ENCODE measurements at places on chromosomes 4 and X.

GRCh38 chrX:132488180-132488705 is 595 bp downstream of the MBNL3 start:
- DNase-seq, result no peak

DNA sequence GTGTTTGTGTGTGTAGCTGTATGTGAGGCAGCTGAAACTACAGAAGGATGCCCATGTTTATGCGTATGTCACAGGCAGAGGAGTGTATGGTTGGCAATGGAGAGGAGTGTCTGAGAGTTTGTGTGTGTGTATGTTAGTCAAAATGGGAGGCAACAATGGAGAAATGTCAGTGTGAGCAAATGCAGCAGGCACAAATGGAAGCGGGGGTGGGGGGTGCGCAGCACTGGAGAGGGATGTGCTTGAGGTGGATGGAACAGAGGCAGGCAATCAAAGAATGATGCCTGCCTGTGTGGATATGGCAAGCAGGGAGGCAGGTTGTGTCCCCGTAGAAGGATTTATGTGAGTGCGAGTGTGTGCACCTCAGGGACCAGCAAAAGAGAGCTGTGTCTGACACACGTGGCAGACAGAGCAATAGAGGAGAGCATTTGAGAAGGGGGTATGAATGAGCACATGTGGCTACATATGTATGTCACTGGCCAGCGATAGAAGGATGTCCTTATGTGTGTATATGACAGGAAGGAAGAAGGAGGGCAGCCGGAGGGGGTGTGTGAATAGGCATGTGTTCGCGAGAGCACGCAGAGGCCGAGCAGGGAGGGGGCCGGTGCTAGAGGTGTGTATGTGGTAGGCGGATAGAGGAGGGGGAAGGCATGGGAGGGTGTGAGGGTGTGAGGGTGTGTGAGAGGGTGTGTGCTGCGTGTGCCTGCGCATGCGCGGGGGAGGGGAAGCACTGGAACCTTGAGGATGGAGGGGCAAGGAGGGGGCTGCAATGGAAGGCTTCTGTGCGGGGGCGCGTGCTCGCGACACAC is 1.1 kb downstream of the PJA1 start:
- peak; percentile 50 for DNase-seq

DNA sequence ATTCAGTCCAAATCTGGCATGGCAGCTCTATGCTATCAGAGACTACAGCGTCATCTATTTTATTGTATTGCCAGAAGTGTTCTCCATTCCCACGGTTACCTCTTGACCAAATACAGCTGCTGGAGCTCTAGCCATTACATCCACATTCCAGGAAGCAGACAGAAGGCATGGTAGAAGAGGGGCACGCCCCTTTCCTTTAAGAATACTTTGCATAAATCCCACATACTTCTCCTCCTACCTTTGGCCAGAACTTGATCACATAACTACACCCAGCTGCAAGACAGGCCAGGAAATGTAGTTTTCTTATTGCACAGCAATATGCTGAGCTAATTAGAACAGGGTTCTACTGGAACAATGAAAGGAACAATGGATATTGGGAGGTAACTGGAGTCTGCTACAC is 14.9 kb downstream of the SLC9A7 start:
- DNase-seq, result no peak

DNA sequence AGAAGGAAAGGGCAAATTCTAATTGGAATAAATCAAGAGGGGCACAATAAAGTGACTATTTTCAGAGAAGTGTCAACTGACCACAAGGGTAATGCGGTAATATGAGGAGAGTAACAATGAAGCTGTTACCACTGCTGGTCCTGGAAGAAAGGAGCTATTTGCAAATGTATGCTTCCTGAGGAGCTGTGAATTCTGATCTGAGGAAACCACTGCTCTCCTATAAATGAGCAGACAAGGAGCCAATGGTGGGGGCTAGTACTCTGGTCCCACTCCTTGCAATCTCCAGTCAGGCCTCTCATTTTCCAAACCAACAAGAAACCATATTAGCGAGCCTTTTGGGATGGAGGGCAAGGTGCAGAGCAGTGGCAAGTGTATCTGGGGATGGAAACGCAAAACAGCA is 770.2 kb downstream of the FSTL5 start:
- DNase-seq, result no peak

- no peak for DNase-seq
These were observed 307 bp downstream of the ATG4A start for GRCh38 chrX:108091878-108092291.

- DNase-seq, result no peak
These were observed 12.0 kb downstream of the TMEM187 start for GRCh38 chrX:153984351-153985178.

- no peak for DNase-seq
These were observed 141.0 kb downstream of the PJA1 start for GRCh38 chrX:69024161-69024736.

DNA sequence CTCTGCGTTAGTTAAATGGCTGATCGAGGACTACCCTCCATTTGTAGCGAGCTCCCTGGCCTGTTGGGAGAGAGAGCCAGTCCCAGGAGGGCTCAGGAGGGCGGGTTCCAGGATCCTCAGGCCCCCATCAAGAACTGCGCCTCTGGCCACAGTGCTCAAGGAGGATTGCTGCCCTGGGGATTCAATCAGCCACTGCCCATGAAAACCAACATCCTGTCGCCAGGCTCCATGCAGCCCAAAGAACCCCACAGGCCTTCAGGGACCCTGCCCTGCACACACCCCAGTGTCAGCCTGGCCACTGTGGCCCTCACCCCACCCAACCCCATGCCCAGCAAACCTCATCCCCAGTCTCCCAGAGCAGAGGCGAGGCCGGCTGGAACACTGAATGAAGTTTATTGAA is 4.3 kb downstream of the PNMA6F start:
- DNase-seq, result no peak

- no peak for DNase-seq
These were observed 20.6 kb downstream of the LYAR start for GRCh38 chr4:4269331-4269731.

- DNase-seq, result no peak
These were observed 42.5 kb downstream of the LAMP2 start for GRCh38 chrX:120426599-120426998.

- DNase-seq, result no peak
These were observed 100.4 kb downstream of the QRFPR start for GRCh38 chr4:121280425-121280824.

DNA sequence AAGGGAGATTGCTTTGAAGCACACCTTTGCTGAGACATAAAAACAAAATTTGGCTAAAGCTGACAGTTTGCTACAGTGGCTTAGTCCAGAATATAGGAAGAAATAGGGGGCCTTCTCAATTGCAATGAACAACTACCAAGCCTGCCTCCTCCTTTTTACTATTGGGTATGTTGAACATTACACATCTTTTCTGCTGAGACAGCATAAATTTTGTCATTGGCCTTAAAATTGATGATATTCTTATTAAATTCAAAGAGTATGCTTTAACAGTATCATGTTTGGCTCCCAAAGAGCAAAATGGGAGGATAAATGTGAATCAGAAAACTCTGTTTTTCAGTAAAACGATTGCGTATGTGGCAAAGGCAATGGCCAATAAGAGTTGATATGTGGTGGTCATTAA is 721.9 kb upstream of the IGFBP7 start:
- DNase-seq, result no peak

DNA sequence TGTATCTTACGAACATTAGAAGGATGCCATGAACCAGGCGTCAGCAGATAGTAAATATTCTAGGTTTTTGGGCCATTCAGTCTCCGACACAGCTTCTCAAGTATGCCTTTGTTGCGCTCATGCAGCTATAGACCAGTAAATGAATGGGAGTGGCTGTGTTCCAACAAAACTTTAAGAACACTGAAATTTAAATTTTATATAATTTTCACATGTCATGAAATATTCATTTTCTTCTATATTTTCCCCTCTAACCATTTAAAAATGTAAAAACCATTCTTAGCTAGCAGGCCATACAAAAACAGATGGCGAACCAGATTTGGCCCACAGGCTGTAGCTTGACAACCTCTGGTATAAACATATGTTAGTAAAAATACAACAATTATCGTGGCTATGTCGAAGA is 151.8 kb upstream of the KIT start:
- DNase-seq, result no peak

GRCh38 chr4:114986133-114986532 is 127.3 kb downstream of the NDST4 start:
- no peak for DNase-seq

DNA sequence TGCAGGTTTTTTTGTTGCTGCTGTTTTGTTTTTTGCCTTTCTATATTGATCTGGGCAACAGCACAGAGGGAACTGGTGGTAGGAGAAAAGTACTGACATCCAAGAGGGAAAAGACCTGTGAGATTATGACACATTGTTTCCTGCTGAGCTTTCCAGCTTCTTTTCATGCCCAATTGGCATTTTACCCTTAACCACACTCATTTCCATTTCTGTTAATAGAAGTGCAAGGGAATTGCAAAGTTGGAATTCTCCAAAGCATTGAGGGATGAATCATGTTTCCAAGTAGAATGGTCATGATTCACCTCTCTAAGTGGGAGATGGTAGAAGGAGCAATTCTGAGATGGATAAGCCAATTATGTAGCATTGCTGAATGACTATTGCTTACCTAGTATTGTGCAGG is 161.5 kb downstream of the PPARGC1A start:
- no peak for DNase-seq

GRCh38 chrX:130594453-130594916 is 192.7 kb downstream of the RBMX2 start:
- peak; percentile 2 for DNase-seq

DNA sequence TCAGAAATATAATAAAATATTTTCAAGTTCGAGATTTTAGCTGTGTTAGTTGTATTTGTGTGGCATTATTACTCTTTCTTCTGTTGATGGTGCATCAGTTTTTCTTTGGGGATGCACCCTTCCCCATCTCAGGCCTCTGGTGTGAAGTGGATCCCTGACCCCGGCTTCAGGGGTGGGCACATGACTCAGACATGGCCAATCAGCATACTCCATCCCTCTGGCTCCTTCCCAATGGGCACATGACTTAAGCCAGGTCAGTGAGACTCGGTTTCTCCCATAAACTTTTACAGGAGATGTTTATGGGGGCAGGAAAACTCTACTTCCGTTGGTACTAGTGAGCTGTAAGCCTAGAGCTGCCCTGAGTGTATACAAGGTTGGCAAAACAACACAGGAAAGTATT is 3.0 kb upstream of the KIT start:
- no peak for DNase-seq

- peak; percentile 4 for DNase-seq
These were observed 81.0 kb upstream of the IL2 start for GRCh38 chr4:122537388-122538135.

- no peak for DNase-seq
These were observed 13.8 kb upstream of the GNPDA2 start for GRCh38 chr4:44740201-44740600.

- DNase-seq, result no peak
These were observed 188.2 kb downstream of the SOWAHB start for GRCh38 chr4:76709772-76710090.

DNA sequence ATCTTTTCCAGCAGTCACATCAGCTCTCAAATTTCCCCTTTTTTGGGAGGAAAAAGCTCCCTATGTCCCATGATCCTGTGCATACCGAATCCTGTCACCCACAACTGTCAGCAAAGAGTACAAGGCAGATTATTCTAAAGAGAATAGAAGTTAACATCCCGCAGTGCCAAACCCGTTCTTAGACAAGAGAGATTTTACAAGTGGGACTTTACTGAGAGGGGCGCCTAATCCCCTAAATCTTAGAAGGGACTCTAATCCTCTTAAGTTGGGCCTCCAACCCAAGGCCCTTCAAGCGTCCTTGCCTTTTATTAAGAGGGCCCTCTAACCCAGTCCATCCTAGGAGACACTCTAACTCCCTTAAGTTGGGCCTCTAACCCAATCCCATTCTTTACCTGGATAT is 193.9 kb downstream of the CPXCR1 start:
- no peak for DNase-seq

- no peak for DNase-seq
These were observed 63.9 kb downstream of the LCORL start for GRCh38 chr4:17957688-17958087.

DNA sequence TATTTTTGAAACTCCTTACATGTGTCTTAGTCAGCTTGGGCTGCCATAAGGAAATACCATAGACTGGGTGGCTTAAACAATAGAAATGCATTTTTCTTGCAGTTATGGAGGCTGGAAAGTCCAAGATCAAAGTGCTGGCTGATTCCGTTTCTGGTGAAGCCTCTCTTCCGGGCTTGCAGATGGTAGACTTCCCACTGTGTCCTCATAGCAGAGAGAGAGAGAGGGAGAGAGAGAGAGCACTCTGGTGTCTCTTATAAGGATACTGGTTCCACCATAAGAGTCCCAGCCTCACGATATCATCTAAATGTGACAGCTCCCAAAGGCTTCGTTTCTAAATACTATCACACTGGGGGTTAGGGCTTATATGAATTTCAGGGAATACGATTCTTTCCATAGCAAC is 39.7 kb downstream of the ENPEP start:
- no peak for DNase-seq

DNA sequence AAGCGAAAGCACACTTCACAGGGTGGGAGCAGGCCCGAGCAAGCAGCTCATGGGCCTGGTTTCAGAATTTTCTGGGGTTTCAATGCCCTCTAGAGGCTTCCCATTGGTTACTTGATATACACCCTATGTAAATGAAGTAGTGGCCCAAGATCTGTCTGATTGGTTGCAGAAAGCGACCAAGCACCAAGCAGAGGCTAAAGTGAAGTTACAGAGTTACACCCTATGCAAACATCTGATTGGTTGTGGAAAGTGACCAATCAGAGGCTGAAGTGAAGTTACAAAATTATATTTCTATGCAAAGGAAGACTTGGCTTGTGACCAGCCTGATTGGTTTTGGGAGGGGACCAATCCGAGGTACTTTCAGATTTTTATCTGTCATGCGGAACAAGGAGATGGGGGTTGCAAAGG is 8.2 kb downstream of the FHIP1A start:
- DNase-seq, result no peak

GRCh38 chr4:94508806-94509205 is 57.1 kb downstream of the PDLIM5 start:
- DNase-seq, result no peak

GRCh38 chr4:147361726-147362125 is 119.2 kb upstream of the EDNRA start:
- no peak for DNase-seq

DNA sequence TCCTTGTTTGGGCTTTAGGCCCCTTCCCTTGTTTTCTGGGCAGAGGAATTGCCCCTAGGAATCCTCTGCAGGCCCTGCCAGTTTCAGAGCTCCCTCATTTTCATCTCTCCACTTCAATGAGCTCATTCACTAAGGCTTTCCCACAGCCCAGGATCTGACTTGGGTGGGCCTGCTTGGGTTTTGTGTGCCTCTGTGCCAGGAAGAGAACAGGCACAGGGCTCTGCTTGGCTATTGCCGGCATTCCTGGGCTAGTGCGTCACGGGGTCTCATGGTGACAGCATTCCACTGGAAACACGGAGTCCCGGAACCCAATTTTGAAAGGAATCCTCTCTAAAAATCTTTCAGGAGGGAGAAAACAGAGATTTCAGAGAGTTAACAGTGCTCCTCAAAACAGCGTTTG is 150.5 kb downstream of the VCX3A start:
- peak; percentile 7 for DNase-seq

DNA sequence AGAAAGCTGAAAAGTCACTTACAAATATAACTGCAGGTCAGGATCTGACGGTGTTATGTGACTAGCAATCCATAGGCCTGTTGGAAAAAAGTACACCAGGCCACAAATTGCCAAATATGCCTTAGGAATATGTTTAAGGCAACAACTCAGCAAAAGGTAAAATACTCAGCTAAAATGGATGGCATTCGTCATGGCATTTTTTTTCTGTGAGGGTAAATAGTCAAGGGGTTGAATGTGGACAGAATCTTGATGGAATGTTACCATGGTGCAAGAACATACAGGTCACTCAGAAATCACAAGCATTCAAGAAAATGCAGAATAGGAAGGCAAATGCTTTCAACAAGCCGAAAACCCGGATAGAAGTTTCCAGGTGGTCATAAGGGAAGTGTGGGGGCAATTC is 121.7 kb upstream of the MBNL3 start:
- DNase-seq, result no peak

All from anterior cingulate cortex (tissue), 58 donors.